ENCODE measurements at places on chromosomes 7 and 10.

GRCh38 chr7:45088146-45088701, 545 bp downstream of the NACAD start:
- DNase-seq: no peak

DNA sequence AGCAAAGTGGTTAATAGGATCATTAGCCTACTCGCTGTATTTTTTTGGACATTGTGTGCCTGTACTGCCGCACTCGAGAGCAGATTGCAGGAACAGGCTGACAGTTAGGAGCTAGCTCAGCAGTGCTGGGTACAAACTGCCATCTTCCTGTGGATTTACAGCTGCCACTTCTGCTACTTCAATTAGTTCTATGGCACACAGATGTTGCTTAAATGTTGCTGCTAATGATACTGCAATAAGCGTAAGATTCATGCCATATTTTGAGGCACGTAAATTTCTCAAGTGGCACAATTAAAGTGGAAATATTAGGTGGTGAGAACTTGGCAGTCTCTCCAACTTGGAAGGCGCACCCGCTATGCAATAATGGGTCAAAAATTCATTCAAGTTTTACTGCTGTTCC, 171.9 kb downstream of the EBF3 start:
- DNase-seq: no peak

- no peak for DNase-seq
Measured at GRCh38 chr10:73886661-73887293, 12.4 kb upstream of the CAMK2G start.

DNA sequence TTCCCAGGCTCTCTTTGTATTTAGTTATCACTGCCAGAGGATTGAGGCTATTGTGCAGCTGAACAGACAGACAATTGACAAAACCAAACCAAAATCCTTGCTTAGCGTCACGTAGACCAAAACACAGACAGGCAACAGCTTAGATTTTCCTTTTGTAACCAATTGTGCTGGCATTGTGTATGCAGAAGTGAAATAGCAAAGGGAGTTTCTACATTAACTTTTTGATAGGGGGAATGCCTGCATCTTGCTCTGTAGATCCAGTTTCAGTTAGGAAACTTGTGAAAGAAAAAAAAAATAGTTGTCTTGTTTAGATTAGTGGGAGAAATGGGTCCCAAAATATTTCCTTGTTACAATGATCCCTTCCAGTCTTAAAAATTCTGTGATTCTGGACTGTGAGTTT, 333.8 kb downstream of the BBS9 start:
- DNase-seq: no peak

GRCh38 chr7:71835056-71835455, 577.1 kb downstream of the CALN1 start:
- no peak for DNase-seq

DNA sequence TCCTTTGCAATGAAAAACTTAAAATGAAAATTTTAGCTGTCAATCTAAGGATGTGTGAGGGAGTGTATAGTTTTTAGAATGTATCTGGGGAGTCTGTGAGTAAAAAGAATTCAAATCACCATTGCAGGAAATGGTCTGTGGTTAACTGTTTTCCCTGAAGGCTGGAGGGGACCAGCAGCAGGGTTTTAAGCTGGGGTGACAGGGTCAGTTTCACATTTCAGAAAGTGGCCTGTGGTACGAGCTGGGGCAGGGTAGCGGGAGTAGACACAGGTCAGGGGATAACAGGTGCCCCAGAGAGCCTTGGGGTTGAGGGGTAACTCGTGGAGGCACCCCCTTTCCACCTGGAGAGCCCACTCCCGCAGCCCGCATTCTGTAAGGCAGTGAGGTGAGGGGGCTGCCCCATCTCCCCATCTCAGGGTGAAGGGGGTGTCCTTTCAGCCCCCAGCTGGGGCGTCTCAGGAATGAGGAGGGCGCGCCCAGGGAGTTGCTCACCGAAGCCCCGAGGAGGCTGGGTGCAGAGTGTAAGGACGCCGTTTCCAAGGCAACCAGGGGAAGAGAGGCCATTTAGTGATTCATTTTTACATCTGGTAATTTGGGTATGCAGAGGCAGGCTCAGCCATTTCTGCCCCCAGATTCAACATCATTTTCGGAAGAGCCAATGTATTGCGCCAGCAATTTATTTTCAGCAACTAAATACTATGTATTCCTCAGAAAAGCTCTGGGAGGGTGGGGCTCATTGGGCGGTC, 168.9 kb downstream of the SLIT1 start:
- DNase-seq: no peak

Measured in LNCaP clone FGC (cell line).